ENCODE measurements at places on chromosomes 4 and X. TPM values are rescaled to one million over a fixed set of nuclear protein-coding genes. Genes with fewer than 3 reads are reported as not detected.

- peak; percentile 13 for DNase-seq
Observed at GRCh38 chr4:109406337-109406931, 27.2 kb upstream of the SEC24B start.

GRCh38 chrX:130172127-130172845, 524 bp downstream of the RAB33A start:
- no peak for DNase-seq

DNA sequence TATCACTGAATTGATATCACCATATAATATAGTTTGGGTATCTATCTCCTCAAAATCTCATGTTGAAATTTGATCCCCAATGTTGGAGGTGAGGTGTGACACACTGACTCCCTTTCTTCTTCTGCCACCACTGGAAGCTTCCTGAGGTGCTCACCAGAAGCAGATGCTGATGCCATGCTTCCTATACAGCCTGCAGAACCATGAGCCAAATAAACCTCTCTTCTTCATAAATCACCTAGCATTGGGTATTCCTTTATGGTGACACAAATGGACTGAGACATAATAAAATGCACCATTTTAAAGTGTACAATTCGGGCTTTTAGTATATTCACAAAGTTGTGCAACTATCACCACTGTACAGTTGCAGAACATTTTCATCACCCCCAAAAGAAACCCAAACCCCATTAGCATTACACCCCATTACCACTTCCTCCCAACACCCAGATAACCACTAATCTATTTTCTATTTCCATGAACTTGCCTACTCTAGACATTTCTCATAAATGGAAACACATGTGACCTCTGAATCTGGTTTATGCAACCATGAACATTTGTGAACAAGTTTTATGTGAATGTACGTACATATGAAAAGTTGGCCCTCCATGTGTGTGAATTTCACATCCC, 148.9 kb downstream of the OPHN1 start:
- DNase-seq: no peak

DNA sequence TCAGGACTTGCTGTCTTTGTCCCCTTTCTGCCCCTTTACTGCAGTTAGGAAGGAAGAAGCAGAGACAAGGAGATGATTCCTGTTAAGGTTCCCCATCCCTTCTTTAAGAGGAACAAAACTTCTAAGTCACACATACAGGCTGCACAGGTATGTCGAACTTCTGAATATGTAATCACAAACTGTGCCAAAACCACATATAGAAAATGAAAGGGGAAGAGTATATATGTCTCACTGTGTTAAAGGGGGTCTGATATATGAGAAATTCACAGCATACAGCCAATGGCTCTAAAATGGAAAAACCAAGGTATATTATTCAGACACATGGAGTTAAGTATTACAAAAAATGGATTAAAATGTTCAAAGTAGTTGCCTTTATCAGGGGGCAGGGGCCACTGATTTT, 11.7 kb downstream of the CFAP97 start:
- no peak for DNase-seq

DNA sequence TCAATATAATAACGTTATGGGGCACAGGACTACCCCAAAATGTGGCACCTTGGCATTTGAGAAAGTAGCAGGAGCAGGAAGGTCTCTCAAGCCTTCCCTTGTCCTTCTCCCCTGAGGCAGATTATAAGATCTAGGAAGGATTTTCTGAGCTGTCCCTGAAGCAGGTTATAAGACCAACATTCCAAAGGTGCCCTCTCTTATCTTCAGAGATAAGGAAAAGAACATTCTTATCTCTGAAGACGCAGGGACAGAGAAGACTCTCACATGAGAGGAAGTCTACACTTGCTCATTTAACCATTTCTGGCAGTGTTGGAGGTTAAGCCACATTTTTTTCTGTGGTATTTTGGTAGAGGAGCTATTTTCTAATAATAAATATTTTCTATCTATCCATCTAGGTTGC, 437.9 kb upstream of the MAOA start:
- DNase-seq: no peak

- DNase-seq: peak; percentile 37
Observed at GRCh38 chr4:38621028-38621684, 42.8 kb upstream of the KLF3 start.

DNA sequence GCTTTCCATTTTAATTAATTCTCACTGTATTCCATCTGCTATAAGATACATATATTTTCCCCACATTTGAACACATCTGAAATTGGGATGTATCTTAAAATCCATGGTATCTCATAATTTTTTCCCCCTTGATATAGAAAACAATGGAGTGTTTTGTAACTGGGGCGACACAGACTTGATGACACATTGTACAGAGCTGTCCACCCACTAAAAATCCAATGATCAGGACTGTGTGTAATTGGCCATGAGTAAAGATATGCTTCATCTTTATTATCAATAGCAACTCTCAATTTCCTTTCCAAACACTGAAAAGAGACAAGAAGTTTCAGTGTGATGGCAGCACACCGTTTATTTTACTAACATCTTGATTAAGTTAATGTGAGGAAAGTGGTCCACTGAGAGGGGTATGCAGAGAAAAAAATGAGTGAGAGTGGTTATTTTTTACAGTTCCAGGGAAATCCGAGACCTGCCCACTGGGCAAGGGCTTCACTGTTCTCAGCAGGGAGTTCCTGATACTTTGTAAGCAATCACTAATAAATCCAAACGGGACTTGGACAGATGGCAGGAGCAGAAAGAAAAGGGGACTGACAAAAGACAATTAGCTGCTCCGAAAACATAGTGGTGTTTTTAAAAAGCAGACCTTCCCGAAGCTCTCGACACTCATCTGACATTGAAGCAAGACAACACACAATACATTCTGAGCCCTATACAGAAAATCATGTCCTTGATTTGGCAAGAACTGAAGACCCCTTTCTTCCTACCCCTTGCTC, 149.4 kb downstream of the TSPAN5 start:
- DNase-seq: no peak

DNA sequence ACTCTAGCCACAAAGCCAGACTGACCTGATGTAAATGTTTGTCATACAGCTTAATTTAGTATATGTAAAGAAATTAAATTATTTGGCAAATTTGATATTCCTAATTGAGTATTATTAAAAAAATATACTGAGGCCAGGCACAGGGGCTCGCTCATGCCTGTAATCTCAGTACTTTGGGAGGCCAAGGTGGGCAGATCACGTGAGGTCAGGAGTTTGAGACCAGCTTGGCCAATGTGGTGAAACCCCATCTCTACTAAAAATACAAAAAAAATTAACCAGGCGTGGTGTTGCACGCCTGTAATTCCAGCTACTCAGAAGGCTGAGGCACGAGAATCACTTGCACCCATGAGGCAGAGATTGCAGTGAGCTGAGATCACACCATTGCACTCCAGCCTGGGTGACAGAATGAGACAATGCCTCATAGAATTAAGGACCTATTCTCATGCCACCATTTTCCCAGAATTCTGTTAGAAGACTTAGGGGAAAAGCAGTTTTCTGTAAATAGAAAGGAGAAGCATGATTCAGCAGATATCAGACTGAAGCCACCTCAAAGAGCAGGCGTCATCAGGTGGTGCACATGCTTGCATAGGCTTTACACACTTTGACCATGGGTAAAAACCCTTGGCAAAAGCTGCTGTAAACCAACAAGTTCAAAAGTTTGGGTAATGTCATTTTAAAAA, 6.1 kb downstream of the UBQLN2 start:
- no peak for DNase-seq

DNA sequence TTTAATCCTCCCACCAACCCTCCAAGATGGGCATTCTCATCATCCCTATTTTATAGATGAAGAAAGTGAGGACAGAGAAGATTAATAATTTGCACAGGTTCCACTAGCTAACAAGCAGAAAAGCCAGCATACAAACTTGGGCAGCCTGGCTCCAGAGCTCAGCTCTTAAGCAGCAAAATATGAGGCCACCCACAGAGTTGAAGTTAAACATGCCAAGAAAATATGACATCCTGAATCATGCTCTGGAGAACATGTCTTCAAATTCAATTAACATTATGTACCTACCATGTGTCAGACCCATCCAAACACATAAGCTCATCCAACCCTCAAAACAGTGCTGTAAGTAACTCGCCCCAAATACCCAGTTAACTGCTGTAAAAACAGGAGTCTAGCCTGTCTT, 33.9 kb downstream of the USP46 start:
- DNase-seq: no peak

DNA sequence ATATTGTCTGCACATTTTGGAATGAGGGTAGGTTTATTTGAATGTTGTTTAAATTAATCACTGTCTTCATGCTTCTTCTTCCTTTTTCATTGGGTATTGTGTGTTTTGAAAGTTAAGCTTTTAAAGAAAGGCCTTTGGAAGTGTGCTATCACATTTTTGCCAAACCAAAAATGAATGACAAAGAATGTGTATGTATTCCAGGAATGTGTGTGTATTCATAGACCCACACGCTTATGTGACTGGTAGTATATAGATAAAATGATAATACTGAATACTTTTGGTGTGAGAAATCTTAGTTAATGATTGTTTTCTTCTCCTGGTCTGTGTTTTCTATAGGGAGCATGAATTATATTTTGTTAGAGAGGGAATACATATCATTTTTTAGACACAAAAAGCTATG, 404.4 kb downstream of the TLL1 start:
- DNase-seq: peak; percentile 24

DNA sequence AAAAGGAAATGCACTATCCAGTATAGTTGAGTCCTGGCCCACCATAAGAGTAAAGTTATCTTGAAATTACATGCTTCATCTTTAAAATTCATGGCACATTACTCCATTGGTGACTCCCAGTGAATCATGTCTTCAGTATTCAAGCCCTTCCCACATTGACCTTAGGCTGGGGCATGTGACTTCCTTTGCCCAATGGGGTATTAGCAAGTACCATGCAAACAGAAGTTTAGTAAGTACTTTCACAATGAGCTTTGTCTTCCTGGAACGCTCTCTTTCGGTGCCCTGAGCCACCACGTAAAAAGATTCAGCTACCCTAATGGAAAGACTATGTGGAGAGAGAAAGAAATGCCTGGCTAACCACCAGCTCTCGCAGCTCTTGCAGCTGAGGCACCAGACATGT, 235.4 kb downstream of the HNRNPD start:
- DNase-seq: peak; percentile 5

DNA sequence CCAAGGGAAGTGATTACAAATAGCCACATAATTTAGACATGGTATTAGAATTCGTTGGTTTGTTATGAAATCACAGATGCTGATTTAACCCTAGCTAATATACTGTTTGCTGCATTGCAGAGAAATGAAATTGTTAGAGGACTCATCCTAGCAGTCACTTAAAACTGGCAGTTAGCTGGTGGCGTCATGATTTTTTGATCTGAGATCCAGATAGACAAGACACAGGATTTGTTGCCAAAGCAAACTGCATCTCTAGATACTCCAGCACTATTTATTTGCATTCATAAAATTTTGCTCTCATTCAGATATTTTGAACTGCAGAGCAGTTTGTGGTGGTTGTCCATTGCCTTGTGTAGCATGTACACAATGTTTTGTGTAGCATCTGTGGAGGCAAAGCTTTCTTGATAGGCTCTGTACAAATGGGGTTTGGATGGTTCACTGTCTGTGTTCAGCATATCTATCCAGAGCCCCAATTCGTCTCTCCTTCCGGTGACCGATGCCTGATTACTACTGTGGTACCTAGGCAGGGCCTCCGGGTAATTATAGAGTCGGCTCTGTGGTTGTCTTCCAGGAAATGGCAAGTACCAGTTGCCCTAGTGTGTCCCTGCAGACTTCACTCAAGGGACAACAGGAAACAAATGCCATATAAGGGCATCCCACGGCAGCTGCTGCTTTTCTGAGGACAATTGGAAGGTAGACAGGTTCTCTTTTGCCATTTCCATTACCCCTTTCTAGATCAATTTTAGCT, 30.1 kb upstream of the SPARCL1 start:
- peak; percentile 11 for DNase-seq

DNA sequence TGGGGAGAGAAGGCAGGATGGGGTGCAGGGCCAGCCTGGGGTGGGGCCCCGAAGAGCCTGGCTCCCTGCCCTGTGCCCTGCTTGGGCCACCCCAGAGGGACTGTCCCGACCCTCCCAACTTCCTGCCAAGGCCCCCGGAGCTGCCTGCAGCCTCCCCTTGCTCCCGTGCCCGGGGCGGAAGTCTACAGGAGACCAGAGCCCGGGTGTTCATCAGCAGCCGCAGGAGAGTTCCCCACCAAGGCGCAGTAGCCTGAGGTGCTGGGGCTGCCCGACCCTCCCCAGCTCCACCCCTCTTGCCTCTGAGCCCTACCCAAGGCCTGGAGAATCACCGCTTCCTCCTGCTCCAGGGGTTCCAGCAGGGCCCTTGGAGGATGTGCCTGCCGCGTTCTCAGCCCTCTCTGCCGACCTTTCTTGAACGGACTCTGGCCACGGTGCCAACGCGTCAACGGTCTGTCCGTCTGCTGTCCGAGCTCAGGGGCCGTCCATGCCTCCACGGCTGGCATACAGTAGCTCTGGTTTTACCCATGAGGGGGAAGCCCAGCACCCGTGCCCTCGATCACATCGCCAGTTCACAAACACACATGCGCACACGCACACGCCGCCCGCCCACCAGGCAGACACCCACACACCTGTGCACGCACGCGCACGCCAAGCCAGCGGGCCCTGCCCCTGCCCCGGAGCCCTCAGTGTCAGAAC, 36.0 kb upstream of the SPON2 start:
- DNase-seq: no peak

- no peak for DNase-seq
Observed at GRCh38 chrX:8036914-8037313, 109.7 kb upstream of the PNPLA4 start.

DNA sequence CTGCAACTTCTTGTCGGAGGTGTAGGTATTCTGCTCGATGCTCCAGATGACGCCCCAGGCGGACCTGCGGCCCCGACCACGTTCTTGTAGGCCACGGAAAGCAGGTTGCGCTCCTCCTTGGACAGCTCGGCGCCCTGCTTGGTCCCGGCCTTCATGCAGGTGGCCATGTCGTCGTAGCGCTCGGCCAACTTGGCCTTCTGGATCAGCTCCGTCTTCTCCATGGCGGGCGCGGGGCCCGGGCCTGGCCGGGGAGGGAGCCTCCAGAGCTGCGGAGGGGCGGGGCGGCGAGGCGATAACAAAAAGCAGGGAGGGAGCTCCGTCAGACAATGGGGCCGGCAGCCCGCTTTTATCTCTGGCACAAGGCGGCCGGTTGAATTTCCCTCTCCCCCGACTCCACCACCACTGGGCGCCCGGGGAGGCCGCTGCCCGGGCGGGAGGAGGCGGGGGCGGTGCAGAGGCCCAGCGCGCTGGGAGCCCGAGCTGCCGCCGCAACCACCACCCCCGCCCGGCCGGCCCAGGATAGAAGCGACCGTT, 28.3 kb upstream of the DRP2 start:
- no peak for DNase-seq

- no peak for DNase-seq
Observed at GRCh38 chrX:1389181-1389992, 2.5 kb downstream of the SLC25A6 start.

GRCh38 chrX:87327267-87327666, 190.3 kb upstream of the KLHL4 start:
- DNase-seq: no peak

- DNase-seq: no peak
Observed at GRCh38 chr4:3572363-3572762, 40.1 kb upstream of the LRPAP1 start.

GRCh38 chrX:52265713-52266112, 81.0 kb downstream of the MAGED4 start:
- no peak for DNase-seq

LRP2BP gene
- total RNA-seq: 0.29 TPM

EDA gene
- 1.2 TPM for total RNA-seq

AGTR2 gene
- not detected for total RNA-seq

TLR8 gene
- total RNA-seq: not detected

ADGRL3 gene
- total RNA-seq: 1.8 TPM

RAB9B gene
- 0.97 TPM for total RNA-seq

KLHL4 gene
- 2.5 TPM for total RNA-seq

CSN2 gene
- total RNA-seq: not detected

CLDN2 gene
- not detected for total RNA-seq

SNCA gene
- total RNA-seq: 49.0 TPM

NUP62CL gene
- total RNA-seq: 2.2 TPM

PLXNB3 gene
- total RNA-seq: 1.0 TPM

Measured in Daoy (cell line).